Activated CD4-positive, alpha-beta T cell treated with anti-CD3 and anti-CD28 coated beads, Interleukin-2, amount 10 ng/mL, durations not matched to agents 24 days and 14 days (primary cell): ENCODE measurements at places on chromosomes 6 and 20. TPM values are rescaled to one million over a fixed set of nuclear protein-coding genes. Genes with fewer than 3 reads are reported as not detected.

DNA sequence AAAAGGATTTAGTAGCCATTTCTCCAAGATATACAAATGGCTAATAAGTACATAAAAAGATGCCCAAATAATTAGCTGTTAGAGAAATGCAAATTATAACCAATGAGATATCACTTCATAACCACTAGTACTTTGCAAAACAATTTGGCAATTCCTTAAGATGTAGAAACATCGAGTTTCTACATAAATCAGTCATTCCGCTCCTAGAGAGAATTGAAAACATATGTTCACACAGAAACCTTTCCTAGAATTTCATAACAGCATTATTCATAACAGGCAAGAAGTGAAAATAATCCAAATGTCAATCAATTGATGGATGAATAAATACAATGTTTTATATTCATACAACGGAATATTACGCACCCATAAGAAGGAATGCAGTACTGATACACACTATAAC is 20.5 kb upstream of the NT5E start:
- H3K27me3 ChIP-seq: peaks cover 7% of the 10 kb centered on the region
- H3K27ac ChIP-seq: no peak overlapping the region
- H3K36me3 ChIP-seq: peaks cover 2% of the 10 kb centered on the region
- H3K4me1 ChIP-seq: no peaks in the 10 kb centered on the region
- DNase-seq: no peak
- no peak overlapping the region for H3K4me3 ChIP-seq

KHDC1 gene
- 5.1 and 5.2 TPM in 2 replicates for total RNA-seq

OPN5 gene
- total RNA-seq: not detected in 2 replicates

- DNase-seq: no peak
- peaks cover 2% of the 10 kb centered on the region for H3K27me3 ChIP-seq
- H3K4me1 ChIP-seq: no peaks in the 10 kb centered on the region
- no peaks in the 10 kb centered on the region for H3K36me3 ChIP-seq
- H3K4me3 ChIP-seq: no peak overlapping the region
- no peak overlapping the region for H3K27ac ChIP-seq
Observed at GRCh38 chr6:148431840-148432239, 89.2 kb downstream of the SASH1 start.

GSS gene
- 71.0 and 71.3 TPM in 2 replicates for total RNA-seq
